Left lobe of liver (tissue), 2 donors: ENCODE measurements at places on chromosomes 2 and 18.

DNA sequence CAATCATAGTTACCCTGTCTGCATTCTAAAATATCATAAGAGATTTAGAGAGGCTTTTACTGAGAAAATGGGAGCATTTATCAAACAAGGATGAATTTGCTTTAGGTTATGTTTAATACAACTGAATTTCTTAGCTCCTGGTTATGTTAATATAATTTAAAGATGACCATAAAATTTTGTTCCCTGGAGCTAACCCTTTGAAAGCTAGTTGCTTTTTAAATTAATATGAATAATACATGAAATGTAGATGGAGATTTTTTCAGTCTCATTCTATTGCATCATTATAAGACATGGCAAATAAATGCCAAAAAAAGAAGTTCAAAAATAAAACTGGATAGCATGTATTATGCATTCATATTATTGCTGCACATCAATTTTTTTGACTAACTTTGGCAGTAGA lies 344.1 kb upstream of the NXPH2 start:
- DNase-seq: no peak

DNA sequence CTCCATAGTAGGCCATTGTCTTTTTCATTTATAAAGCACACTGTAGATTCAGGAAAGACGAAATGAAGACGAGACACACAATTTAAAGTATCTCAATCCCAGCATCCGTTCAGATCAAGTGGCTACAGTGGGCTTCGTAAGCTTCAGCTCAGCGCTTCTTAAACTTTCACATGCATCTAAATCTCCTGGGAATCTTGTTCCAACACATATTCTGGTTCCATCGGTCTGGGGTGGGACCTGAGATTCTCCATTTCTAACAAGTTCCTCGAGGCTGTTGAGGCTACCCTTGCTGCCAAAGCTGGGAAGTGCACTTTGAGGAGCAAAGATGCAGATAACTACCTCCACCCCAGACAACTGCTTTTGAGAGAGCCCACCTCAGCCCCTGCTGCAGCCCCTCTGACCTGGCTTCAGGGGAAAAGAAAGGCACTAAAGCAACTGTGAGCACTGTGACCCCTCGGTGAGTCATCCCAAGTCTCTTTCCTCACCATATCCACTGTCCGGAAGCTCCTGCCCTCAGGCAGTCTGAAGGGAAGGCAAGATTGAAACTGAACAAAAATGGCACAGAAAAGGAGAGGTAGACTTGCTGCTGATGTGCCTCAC lies 201.1 kb upstream of the FBXO11 start:
- no peak for DNase-seq

DNA sequence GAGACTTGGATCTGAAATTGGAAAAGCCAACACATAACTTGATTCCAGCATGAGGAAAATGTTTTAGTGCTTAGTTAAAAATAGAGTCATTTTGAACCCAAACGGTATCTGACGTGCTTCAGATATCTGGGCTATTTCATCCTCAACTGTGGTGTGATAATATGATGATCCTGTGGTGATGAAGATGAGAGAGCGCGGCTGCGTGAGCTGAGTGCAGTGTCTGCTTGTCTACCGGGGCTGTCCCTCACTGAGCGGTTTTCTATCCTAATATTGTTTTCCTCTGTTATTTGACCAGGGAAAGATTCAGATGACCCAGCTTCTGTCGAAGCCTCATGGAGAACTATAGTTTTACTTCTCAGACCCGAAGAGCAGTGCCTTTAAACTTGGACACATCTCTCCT lies 5.8 kb downstream of the TWIST2 start:
- DNase-seq: no peak

- no peak for DNase-seq
Observed at GRCh38 chr2:175039031-175039430, 33.9 kb upstream of the CHN1 start.

- no peak for DNase-seq
Observed at GRCh38 chr2:47935071-47935470, 28.8 kb upstream of the FBXO11 start.

DNA sequence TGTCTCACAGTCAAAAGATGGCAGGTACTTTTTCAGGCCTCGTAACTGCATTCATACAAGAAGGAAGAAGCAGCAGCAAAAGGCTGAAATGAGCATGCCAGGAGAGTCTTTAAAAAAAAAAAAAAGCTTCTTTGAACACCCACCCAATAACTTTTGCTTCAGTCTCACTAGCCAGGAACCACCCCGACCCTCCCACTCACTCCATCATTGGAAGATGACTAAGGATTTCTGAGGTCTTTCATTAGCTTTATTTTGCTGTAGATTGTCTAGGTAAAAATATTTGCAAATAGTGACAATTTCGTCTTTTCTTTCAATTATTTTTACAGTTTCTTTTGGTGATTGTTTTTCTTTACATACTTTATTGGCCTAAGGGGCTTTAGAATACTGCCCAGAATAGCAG lies 37.9 kb downstream of the RBBP8 start:
- no peak for DNase-seq

DNA sequence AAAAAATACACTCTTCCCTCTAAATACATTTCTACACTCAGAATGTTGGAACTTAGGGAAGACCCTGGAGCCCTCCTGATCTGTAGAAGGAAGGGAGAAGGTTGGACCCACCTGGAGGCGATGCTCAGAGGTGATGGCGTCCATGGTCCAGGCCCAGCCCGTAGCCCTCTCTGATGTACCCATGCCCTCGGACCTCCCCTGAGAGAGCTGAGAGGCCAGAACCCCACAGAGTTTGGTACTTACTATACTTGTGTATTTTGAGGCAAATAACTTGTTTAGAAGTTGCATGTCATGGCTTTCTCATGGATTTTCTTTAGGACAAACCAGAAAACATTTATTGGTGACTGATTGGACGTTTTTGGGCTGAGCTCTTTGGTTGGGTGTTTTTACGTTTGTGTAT lies 10.5 kb downstream of the CTDP1 start:
- DNase-seq: no peak

DNA sequence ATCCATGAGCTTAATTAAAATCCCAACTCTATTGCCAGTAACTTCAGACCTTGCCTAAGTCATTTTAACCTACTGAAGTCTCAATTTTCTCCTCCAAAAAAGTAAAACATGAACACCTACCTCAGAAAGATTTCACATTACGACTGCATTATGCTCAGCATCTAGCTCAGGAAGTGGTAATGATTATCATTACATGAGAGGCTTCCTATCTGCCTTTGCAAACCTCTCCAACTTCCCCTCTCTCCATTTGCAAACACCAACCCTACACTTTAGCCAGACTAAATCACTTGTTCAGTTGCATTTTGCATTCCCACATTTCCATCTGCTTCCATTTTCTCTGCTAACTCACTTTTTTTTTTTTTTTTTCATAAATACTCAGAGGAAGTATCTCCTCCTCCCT lies 6.8 kb downstream of the SLC38A11 start:
- DNase-seq: no peak

DNA sequence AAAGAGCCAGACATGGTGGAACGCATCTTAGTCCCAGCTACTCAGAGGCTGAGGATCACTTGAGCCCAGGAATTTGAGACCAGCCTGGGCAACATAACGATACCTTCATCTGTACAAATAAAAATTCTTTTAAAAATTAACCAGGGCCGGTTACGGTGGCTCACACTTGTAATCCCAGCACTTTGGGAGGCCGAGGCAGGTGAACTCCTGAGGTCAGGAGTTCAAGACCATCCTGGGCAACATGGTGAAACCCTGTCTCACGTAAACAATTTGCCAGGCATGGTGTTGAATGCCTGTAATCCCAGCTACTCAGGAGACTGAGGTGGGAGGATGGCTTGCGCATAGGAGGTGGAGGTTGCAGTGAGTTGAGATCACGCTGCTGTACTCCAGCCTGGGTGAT lies 25.8 kb upstream of the KCNG3 start:
- DNase-seq: no peak

DNA sequence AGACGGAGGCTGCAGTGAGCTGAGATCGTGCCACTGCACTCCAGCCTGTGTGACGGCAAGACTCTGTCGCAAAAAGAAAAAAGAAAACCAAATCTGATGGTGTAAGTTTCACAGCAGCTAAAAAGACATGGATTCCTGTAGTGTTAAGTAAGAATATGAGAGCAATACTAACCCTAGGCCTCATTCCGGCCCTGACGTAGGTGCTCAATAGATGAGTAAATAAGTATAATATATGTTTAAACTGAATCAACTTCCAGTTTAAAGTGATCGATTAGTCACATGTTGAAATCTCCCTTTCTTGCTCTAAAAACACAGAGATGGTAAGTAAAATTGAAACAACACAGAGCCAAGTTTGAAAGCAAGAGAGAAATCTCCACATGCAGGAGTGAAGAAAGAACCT lies 8.0 kb downstream of the ME2 start:
- DNase-seq: no peak

DNA sequence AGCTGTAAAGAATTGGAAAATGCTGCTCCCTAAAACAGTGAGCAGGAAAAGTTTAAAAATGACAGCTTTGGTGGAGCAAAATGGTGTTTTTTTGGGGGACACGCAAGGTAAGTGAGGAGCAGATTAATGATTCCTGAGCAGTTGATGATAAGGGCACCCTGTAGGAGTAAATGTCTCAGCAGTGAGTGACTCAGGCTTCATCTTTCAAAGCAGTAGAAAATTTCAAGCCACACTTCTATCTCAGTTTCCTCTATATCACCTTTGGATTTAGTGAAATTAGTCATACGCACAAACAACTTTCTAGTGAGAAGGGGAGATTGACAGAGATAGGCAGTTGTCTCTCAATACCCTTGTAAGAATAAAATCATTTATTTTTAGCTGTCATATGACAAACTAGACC lies 709.0 kb upstream of the FAM98A start:
- no peak for DNase-seq

- DNase-seq: peak; percentile 79
Observed at GRCh38 chr2:11688222-11689069, 18.5 kb upstream of the NTSR2 start.

- peak; percentile 63 for DNase-seq
Observed at GRCh38 chr2:164917296-164917903, 37.9 kb downstream of the SLC38A11 start.

DNA sequence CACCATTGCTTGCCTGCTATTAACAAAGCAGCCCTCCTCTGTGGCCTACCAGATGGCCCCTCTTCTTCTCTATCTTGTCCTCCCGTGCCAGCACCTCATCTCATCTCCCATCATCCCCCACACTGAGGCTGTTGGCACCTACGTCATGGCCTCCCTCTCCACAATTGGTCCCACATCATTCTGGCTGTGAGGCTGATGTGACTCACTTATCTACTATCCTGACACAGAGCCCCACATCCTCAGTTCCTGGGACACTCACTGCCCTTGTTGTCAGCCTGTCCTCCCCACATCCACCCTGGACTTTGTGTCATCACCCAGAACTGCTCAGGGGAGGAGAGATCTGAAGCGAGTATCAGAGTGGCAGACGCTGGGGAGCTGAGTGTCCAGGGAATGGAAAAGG lies 102.9 kb downstream of the MRO start:
- DNase-seq: no peak

GRCh38 chr2:200649724-200650123 lies 63.9 kb downstream of the AOX1 start:
- no peak for DNase-seq

- DNase-seq: no peak
Observed at GRCh38 chr2:128513961-128514283, 195.3 kb upstream of the HS6ST1 start.

DNA sequence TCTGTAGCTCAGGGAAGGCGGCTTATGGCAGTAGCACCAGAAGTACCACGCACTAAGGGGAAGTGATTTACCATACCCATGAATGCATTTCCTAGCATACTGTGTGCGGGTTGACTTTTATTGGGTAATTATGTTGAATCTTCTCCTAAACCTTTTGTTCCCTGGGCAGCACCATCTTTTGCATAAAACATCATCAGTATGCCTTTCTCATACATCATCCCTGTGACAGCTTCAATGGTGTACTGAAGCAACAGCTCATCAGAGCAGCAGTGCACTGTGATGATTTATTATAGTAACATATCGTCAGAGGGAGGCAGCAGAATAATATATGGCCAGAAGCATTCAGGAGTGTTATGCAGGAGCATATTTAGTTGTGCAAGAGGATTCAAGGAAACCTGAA lies 204.9 kb downstream of the CDH7 start:
- no peak for DNase-seq

DNA sequence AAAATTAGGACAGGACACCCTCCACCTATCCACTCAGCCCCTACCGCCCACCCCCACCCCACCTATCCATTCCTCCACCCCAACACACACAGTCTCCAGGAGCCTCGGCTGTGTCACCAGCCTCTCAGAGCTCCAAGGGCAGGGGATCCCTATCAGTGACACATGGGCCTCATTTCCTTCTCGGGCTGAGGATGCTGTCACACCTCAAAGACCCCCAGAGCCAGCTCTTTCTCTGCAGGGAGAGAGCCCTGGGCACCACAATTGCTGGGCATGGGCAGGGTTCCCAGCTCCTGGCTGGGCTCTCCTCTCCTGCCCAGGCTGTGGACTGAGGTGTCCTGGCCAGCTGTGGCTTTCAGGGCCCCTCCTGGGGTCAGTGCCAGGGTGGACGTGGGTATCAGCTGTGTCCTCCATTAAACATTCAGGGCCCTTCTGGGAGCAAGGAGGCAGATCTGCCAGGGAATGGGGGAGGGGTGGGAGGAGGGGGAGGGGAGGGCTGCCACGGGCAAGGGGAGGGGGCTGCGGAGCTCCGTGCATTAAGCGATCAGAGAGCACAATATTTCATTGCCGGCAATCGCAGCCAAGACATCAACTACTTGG lies 14.3 kb upstream of the ECEL1 start:
- no peak for DNase-seq

DNA sequence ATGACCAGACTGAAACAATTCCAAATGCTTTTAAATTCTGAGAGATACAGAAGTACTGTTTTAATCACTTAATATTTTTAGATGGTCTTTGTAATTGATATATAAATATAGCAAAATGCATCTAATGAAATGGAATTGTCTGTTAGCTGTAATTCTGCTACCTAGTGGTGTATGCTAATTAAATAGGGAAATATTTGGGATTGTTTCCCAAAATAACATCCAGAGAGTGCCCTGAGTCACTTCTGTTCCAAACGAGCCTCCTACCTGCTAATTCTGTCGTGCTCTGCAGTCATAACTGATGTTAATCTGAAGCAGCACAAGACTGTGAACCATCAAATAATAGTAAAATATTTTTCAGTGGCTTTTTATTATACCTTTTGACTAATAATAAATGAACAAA lies 71.4 kb upstream of the NOSTRIN start:
- DNase-seq: no peak

GRCh38 chr2:88658881-88659537 lies 31.7 kb upstream of the EIF2AK3 start:
- DNase-seq: no peak

- no peak for DNase-seq
Observed at GRCh38 chr18:68177807-68178702, 536.9 kb downstream of the TMX3 start.

- no peak for DNase-seq
Observed at GRCh38 chr2:75007819-75008218, 49.4 kb downstream of the POLE4 start.

GRCh38 chr2:71646028-71646427 lies 192.7 kb downstream of the DYSF start:
- DNase-seq: no peak
